ENCODE measurements at places on chromosomes 11 and 22.

- no peak for DNase-seq
These were observed 545.4 kb downstream of the TBC1D22A start for GRCh38 chr22:47307822-47308221.

- no peak for DNase-seq
These were observed 55.4 kb downstream of the NAT10 start for GRCh38 chr11:34160791-34161190.

DNA sequence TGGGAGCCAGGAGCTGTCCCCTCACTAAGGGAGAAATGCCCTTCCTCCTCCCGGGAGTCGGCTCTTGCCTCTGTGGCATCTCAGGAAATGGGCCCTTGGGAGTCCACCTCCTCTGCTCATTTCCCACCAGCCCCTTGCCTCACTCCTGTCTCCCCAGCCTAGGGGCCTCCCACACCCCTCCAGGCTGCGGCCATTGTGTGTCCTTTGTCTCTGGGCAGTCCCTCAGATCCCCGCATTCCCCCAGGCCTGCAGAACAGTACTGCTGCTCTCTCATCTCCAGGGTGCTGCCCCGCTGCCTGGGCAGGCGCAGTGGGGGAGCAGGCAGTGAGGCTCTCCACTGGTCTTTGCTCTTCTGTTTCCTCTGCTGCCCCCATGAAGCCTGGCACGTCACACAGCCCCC, 25.0 kb downstream of the ADA2 start:
- DNase-seq = no peak

DNA sequence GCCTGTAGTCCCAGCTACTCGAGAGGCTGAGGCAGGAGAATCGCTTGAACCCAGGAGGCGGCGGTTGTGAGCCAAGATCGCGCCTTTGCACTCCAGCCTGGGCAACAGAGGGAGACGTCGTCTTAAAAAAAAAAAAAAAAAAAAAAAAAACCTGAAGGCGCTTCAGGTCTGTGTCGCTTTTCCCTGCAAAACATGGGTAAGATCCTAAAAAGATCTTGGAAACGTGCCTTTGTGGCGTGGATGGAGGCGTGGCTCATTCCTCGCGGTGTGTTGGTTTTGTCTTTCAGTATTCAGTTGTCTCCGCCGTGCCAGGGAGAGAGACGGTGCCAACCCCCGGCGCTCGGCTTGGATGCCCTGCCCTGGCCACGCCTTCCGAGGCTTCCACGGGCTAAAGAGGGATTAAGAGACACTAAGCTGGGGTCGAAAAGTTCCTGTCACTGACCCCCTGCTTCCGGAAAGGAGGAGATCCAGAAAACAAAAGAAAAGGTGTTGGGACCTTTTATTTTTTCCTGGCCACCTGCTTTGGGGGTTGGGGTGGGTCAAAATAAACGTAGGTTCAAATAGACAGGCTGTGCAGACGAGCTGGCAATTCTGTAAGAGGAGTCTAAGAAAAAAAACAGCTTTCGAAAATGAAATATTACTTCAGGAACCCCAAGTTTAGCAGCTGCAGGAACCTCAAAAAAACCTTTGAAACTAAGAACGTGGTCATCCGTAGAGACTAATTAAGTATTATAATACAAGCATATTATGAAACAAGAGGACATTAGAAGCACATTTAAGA, 1.1 kb upstream of the SLC35F2 start:
- peak; percentile 9 for DNase-seq

DNA sequence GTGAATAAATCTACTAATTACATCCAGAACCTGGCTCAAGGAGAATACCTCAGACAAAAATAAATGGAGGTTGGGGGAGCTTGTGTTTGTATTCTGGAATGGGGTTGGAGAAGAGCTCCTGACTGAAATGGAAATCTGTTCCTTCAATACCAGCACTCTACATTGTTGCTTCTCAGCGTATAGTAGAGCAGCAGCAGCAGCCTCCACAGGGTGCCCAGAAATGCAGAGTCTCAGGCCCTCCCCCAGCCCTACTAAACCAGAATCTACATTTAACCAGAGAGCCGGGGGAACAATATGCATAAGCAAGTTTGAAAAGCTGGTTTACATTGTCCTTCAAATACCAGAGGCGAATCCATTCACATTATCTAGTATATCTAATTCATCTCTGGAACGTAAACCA, 474.8 kb downstream of the NTM start:
- no peak for DNase-seq

DNA sequence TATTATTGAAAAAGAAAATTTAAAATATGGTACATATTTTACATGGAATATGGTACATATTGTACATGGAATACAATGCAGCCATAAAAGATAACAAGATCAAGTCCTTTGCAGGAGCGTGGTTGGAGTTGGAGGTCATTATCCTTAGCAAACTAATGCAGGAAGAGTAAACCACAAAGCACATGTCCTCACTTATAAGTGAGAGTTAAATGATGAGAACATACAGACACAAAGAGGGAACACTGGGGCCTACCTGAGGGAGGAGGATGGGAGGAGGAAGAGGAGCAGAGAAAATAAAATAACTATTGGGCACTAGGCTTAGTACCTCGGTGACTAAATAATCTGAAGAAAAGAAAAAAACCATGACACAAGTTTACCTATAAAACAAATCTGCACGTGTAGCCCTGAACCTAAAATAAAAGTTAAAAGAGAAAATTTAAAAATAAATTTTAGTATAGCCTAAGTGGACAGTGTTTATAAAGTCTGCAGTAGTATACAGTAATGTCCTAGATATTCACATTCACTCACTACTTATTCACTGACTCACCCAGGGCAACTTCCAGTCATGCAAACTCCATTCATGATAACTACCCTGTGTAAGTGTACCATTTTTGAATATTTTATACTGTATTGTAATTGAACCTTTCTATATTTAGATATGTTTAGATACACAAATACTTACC, 204.4 kb downstream of the FAM76B start:
- peak; percentile 91 for DNase-seq

DNA sequence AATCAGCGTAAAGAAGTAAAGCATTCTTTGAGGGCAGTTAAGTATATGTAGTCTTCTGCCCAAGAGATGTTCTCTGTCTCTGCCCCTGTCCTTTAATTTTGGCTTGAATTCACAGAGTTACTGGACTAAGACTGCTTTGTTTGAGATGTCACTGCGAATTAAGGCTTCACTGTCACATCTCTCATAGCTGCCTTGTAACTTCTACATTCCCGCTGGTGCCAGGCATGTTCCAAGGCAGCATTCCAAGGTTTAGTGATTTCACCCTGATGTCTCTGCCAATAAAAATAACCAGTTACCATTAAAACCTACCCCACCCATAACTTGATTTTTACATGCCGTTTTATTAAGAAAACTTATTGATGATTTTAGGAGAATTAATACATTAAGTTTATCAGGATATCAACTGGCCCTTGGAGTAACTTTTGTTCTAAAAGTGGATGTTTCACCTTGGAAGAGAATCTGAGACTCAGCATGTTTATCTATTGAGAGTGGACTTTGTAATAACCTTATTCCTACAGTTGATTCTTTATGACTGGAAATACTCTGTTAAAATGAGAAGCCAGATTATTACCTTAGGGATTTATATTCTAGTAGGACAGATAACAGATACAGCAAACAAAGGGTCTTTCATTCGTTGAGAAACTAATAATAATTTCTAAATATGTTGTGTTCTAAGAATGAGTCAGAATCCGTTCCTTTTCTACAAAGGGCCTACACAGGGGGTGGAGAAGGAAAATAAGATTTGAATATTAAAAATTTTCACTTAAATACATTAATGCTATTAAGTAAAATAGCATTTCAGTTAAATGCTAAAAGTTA, 110.2 kb downstream of the UVRAG start:
- DNase-seq = peak; percentile 70

DNA sequence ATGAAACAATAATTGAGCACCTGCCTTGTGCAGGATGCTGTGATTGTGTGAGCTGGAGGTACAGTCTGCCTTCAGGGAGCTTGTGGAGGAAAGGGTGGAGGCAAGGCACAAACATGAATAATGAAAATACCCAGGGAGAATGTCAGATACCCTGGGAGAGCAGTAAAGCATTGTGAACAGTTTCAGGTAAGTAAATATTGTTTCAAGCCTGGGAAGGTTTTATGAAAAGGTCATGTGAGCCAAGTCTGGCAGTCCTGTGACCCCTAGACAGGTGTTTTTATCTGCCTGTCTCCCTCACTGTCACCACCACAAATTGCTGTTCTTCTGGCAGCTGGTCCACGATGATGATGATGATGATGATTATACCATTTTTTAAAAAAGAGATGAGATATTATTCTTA, 32.0 kb downstream of the SPECC1L start:
- no peak for DNase-seq

- DNase-seq = no peak
These were observed 97.9 kb downstream of the MORC2 start for GRCh38 chr22:30870451-30871345.

- peak; percentile 3 for DNase-seq
These were observed 983.9 kb upstream of the CNTN5 start for GRCh38 chr11:98036810-98037209.

GRCh38 chr22:25843660-25844405, 101.8 kb downstream of the MYO18B start:
- no peak for DNase-seq

DNA sequence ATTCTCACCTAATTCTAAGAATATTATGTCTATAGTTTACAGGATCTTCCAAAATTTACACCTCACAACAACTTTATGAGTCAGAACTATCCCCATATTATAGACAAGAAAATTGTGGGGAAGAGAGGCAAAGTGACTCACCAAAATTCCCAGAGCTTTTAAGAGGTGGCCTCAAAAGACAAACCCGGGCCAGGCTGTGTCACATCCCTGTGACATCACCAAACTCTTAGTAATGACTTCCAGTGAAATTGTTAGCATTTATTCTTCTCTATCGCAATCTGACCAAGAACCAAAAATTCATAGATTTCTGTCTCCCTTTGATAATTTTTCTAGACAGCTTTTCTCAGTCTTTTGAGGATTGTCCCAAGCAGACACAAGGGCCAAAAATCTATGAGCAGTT, 134.3 kb downstream of the SNX19 start:
- peak; percentile 93 for DNase-seq

- DNase-seq = no peak
These were observed 21.1 kb downstream of the FXYD6 start for GRCh38 chr11:117855186-117855845.

DNA sequence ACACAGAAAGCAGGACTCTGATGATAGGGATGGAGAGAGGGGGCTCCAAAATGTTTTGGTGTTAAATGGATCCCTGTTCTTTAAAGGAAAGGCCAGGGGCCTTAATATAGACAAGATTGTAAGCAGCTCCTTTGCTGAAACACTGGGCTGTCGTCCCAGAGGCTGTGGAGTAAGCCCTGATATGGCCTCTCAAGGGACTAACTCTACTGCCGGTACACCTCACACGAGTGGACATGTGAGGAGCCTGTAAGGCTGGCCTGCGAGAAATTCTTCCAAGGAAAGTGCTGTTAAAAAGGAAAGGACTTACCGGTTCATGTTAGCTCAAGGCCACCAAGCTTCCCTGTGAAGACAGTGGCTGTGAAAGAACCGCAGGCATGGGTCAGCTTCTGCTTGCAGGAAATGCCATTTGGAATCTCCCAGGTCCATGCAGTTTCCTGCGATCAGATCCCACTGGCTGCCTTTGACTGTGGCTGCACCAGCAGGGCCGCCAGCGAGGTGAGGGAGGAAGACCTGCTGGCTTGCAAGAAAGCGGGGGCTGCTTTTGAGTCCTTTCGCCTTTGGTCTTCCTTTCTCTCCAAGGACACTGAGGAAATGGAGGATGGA, 106.6 kb downstream of the PRR5L start:
- no peak for DNase-seq

GRCh38 chr11:86346513-86346912, 28.2 kb upstream of the CCDC81 start:
- no peak for DNase-seq

GRCh38 chr11:66111158-66111557, 41.1 kb downstream of the PACS1 start:
- DNase-seq = no peak

DNA sequence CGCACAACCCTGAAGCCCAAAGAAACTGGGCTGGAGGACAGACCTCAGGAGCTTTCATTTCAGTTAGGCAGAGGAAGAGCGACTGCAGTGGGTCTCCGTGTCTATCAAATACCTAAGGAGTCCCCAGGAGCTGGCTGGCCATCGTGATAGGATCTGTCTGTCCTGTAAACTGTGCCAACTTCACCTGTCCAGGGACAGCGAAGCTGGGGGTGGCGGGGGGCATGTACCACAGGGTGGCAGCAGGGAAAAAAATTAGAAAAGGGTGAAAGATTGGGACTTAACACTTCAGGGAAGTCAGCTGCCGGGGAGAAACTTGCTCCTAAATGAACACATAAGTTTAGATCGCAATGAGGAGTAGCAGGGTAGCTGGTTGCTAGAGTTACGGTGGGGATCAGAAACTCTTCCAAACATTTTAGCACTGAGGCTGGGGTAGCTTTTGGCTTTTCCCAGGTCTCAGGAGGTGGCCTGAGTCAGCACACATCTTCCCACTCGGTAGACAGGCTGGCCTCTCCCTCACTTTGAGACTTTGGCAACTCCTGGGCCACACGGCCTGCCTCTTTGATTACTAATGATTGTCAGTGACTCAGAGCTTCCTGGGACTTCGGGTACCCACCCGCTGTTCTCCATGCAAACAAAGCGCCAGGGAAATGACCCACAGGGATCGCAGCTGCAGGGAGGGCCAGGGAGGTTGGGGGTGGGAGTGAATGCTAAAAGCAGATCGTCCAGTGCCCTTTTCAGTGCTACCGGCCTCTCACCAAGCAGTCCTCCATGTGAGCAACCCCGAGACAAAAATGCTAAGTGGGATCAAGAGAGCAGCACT, 2.9 kb upstream of the MTFP1 start:
- DNase-seq = peak; percentile 97

- no peak for DNase-seq
These were observed 3.0 kb upstream of the TAF10 start for GRCh38 chr11:6615046-6615445.

GRCh38 chr22:32700191-32700882, 101.2 kb upstream of the TIMP3 start:
- DNase-seq = peak; percentile 55

DNA sequence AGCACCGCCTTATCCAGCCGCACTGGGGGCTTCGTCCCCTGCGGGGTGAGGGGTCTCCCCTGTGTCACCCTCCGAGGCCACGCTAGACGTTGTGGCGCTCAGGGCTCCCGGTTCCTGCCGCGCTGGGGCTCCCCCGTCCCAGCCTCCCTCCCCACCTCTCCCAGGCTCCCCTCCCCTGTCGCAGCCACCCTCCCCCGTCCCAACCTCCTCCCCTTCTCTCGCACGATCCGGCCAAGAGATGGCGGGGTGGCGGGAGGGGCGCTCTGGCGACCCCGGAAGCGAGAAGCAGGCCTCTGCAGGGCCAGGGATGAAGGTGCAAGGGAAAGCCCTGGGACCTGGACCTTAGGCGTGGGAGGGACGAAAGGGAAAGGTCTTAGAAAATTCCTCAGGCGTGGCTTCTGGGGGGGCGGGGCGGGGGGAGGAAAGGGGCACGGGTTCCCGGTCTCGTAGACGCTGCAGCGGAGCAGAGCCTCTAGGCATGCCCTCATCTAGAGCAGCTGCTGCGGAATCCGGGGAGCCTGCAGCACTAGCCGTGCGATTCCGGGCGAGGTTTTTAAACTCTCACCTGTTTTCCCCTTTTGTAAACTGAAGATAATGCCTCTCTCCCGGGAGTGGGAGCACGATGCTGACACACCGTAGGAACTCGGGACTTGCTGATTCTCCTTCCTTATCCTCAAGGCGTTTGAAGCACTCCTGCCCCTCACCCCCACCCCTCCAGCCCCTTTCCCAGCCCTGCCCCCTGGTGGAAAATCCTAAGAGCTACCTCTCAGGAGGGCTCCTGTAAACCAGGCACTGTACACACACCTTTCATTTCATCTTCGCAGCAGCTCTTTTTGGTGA, 14.4 kb downstream of the KCNJ5 start:
- peak; percentile 27 for DNase-seq

- DNase-seq = peak; percentile 42
These were observed 6.8 kb upstream of the P2RY6 start for GRCh38 chr11:73265278-73265810.

All from fibroblast of skin of back (primary cell).